ENCODE measurements at places on chromosomes 2 and 18.

DNA sequence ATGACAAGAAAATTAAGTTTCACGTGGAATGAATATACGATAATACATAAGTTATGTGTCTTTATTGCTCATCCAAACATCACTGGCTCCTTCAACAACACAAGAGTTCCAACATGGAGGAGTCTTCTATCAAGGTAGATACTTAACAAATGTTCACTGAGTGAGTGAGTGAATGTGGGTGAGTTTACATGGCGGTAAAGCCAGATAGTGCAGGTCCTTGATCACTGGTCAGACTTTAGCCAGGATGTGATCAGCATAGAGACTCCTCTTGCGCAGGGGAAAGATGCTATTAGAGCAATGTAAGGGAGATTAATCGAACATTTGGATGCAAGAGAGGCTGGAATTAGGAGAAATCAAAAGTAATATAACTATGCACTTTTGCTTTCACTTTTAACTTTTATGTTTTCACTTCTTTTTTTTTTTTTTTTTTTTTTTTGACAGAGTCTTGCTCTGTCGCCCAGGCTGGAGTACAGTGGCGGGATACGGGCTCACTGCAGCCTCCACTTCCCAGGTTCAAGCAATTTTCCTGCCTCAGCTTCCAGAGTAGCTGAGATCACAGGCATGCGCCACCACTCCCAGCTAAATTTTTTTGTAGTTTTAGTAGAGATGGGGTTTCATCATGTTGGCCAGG lies 249.0 kb upstream of the ID2 start:
- no peak for DNase-seq

DNA sequence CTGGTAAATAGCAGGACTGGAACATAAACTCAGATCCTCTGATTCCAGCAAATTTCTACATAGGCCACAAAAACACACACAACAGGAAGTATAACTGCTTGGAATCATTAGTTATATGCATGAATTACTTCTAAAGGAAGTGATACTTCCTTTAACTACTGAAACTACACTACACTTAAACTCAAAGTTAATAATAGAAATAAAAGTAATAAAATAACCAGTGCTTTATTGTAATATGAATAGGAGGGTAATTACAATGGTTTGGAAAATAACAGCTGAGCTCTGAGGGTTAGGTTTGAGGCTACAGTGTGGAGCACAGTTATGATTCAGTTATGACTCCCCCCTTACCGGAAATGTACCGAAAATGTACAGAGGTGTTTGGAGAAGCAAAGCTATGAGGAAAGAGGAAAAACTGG lies 18.5 kb upstream of the POLI start:
- no peak for DNase-seq

DNA sequence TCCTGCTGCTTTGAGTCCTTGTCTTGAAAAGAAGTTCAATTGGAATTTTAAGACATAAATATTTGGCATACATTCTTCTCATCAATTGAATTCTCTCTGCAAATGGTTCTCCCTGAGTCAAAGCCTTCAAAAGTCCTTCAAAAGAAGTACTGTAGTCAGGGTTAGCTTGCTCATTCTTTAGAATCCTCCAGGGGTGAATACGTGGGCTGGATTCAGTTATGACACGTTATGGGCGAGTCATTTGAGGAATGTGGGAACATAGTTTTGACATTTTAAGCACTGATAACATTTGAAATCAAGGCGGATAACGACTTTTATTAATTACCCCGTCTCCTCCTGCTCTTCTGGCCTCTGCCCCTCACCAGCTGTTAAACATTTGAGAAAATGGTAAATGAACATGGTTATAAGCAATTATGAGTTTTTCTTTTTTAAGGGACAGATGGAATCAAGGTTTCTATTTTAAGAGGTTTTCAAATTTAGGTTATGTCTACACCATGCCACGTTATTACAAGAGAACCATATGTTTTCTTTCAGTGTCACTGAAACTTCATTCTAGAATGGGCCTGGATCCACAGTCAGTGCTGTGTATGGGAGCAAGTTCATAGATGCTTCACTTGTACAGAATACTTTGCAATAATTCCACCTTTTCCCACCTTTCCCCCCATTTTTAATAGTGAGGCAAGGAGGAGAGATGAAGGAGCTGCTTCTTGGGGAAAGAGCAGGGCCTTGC lies 273.1 kb downstream of the TSN start:
- DNase-seq = no peak

DNA sequence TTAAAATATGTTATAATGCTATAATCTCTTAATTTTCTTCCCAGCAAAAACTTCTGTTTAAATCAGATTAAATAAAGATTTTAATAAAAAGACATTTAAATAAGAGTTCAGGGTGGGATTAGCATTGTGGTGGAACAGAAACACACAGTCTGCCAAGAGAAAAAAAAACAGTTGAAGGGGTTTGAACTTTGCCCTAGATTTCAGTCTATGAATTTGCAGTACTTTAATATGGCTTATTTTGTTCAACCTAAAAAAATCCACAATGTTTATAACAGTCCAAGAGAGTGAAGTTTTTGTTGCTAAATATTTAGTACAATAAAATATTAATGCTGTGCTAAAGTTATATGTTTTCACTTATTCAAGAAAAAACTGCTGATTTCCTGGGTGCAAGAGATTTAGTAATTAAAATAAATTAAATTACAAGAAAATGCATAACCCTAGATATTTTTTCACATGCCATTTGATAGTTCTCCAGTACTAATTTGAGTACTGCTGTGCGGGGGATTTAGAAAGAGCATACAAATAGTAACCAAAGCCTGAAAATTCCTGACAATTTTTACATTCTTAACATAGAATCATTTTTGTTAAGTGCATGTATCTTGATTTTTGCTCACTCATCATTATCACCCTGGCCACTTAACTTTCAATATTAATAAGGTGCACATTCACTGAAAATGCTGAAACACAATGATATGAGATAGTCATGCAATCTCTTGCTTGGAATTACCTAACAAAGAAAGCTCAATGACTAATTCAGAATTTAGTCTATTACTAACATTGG lies 52.6 kb downstream of the SLC40A1 start:
- no peak for DNase-seq

DNA sequence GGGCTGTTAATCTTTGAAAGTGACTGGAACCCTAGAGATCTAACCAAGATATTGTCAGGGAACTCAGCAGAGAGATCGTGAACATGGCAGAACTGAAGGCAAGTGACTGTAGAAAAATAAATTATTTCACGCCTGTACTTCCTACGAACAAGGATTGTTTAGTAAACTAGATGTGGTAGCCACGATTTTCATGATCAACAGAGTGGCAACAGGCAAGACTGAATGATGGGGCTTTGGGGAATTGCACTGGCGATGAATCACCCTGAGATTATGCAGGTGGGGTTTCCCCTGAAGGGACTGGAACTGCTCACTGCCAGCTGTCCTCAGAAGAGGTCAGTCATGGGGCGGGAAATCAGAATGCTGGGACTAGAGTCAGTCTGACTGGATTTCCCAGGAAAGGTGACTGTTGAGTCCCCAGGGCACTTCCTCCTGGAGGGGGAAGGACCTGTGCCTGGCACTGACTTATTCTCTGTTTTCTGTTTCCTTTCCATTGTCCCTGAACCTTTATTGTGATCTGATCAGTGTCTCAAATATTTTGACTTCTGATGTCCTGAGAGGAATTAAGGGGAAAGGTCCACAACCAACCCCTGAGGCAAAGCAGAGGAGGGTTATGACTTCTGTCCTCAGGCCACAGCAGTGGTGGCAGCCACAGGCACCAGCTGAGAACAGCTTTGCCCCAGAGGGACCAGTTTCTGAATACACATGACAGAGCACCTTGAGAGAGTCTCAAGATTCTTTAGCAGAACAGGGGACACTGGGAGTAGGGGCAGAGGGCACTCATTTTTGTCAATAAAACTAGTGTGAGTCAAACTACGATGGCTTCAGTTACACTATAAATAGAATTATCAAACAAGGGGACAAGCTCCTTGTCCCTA lies 70.0 kb downstream of the NAB1 start:
- DNase-seq = no peak

DNA sequence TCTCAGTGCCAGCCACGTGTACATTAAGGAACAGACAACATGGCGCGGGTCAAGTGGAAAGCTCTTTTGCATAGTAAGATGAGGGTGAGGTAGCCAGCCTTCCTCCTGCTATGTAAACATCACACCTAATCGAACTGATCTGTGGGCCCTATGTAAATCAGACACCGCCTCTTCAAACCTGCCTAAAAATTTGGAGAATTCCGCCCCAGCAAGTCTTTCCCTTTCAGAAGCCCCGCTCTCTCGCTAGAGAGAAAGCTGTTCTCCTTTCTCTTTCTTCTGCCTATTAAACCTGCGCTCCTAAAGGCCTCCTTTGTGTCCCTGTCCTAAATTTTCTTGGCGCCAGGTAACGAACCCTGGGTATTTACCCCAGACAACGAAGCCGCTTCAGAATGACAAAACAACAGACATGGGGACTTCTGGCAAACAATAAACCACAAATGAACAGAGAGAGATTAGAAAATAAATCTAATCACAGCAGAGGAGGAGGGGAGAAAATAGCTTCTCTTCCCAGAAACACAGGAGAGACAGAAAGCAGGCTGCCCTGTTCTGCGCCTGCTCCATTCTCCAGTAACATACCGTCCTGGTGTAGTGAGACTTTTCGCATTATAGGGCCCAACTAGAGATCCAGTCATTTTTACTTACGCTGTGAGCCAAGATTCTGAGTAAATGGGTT lies 31.9 kb upstream of the CYP1B1 start:
- no peak for DNase-seq

- no peak for DNase-seq
These were observed 270.6 kb upstream of the TANK start for GRCh38 chr2:160889439-160890170.

DNA sequence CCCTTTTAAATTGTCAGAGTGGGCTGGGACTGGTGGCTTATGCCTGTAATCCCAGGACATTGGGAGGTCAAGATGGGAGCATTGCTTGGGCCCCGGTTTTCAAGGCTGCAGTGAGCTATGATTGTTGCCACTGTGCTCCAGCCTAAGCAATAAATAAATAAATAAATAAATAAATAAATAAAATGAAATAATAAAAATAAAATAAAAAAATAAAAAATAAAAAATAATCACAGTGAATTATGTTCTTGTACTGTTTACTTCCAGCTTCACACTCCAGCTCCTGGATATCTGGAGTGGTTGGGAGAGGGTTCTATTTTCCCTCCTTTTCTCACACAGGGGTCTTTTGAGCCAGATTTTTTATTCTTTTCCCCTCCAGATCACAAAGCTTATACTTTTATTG lies 26.2 kb upstream of the PNPT1 start:
- DNase-seq = no peak

GRCh38 chr2:109512076-109512475 lies 101.7 kb downstream of the SEPTIN10 start:
- no peak for DNase-seq

Data from hematopoietic multipotent progenitor cell treated with erythropoietin and hydrocortisone succinate and interleukin-3 and kit ligand, for 6 days (in vitro differentiated cells).